ENCODE measurements at places on chromosomes 11 and 22.

DNA sequence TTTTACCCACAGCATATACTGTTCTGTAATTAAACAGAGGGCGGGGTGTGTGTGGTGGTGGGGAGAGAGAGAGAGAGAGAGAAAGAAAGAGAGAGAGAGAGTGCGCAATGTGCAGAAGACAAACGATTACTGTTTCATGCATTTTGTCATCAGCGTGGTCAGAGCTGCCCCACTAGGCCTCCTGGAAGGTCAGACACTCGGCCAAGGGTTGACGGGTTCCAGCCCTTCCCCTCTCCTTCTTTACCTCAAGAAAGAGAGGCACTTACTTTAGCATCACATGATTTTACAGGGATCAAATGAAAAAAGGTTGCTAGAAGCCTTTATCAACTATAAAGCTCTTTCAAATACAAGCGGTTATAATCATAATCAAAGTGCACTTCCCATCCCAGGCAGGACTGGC, 269.2 kb upstream of the SORL1-AS1 start:
- DNase-seq = no peak

GRCh38 chr22:35783943-35784614, 66.4 kb downstream of the APOL5 start:
- no peak for DNase-seq

DNA sequence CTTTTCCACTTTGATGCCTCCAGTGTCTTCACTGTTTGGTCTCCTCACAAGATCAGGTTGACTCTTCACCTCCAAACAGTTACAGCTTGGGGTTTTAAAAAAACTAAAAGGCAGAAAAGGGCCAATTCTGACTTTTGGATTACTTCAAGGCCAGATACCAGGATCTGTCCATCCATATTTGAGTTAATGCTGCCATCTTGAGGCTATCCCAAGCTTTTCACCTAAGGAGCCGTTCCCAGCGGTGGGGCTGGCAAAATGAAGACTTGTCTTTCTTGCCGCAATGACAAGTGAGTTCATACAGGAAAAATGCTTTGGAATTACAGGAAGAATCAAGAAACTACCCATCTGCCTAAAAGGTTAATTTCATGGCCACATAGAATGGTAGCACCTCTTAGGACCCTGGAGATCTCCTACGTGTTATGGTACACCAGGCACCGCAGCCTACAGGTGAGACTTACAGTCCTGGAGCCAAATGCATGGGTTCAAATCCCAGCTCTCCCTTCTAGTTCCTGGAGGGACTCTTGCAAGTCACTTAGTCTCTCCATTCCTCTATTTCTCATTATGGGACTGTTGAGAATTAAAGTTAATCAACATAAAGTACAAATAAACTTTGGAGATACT, 6.0 kb upstream of the OR5B21 start:
- DNase-seq = no peak

DNA sequence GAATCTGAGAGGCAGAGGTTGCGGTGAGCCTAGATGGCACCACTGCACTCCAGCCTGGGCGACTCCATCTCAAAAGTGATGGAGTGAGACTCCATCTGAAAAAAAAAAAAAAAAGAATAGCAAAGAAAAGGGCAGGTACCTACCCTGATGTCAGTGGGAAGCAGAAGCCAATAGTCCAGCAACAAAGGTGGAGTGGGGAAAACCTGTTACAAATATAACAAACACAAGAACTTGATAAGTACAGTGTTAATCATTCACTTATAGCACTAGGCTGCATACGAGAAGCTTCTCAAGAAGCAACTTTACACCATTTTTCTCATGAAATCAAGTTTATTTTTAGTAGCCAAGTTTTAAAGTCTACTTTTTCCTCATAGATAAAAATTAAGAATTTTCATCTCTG, 62.5 kb upstream of the YWHAH start:
- no peak for DNase-seq

GRCh38 chr11:64650923-64651523, 60.0 kb downstream of the SLC22A12 start:
- no peak for DNase-seq

DNA sequence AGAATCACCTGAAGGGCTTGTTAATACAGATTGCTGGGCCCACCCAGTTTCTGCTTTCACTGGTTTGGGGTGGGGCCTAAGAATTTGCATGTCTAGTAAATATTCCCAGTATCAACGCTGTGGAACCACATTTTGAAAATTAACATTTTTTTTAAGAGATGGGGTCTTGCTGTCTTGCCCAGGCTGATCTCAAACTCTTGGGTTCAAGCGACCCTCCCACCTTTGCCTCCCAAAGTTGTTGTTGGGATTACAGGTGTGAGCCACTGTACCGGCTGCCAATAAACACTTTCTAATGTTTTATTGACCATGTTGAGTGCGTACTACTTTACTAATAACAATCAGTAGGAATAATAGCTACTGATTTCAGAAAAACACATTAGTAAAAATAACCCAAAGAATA, 2.5 kb downstream of the EIF4G2 start:
- DNase-seq = no peak

DNA sequence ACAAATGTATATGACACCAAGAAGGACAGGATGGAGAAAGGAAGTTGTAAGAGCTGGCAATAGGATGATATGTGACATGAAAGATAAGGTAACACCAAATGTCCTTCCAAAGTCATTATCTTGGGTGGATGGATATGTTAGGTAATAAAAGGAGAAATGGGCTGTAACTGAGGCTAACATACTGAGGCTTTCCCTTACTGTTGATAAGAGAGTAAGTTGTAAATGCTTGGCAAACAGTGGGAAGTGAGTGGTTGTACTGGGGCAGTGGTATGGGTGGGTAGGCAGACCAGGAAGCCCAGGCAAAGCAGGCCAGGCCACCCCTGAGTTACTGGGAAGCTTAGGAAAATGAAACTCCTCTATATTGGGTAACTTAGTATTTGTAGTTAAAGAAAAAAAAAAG, 73.7 kb downstream of the ARHGAP42 start:
- no peak for DNase-seq

DNA sequence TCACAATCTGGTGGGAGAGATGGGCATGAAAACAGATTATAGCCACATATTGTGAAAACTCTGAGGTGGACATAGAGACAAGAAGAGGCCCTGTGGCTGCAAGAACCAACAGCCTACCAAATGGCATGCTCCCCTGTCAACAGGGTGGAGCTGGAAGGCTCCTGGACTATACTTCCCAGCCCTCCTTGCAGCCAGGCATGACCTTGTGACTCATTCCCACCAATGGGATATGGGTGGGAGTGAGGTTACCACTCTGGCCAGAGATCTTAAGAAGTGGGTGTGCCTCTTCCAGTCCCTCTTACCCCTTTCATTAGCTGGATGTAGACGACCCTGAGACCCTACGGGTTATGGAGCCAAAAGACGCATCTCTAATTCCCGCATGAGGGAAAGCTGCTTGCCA, 126.4 kb upstream of the ZBED5 start:
- DNase-seq = no peak

DNA sequence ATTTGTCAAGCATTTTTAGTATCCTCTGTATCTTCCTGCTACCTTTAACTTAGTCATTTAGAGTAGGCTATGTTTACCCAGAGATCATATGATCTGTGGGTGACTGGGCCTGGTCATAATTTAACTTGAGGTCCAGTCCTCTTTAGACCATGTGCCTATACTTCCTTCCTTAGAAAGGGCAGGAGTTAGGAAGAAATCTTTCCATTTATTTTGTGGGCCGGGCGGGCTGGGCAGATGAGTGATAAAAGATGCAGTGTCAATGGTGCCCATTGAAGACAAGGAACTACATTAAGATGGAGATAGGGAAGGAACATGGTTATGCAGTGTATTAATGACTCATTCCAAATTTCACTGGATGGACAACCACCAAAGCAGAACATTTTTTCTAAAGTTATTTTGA, 30.9 kb upstream of the PDE3B start:
- DNase-seq = no peak

- no peak for DNase-seq
Observed at GRCh38 chr22:46463435-46464227, 73.8 kb downstream of the CELSR1 start.

DNA sequence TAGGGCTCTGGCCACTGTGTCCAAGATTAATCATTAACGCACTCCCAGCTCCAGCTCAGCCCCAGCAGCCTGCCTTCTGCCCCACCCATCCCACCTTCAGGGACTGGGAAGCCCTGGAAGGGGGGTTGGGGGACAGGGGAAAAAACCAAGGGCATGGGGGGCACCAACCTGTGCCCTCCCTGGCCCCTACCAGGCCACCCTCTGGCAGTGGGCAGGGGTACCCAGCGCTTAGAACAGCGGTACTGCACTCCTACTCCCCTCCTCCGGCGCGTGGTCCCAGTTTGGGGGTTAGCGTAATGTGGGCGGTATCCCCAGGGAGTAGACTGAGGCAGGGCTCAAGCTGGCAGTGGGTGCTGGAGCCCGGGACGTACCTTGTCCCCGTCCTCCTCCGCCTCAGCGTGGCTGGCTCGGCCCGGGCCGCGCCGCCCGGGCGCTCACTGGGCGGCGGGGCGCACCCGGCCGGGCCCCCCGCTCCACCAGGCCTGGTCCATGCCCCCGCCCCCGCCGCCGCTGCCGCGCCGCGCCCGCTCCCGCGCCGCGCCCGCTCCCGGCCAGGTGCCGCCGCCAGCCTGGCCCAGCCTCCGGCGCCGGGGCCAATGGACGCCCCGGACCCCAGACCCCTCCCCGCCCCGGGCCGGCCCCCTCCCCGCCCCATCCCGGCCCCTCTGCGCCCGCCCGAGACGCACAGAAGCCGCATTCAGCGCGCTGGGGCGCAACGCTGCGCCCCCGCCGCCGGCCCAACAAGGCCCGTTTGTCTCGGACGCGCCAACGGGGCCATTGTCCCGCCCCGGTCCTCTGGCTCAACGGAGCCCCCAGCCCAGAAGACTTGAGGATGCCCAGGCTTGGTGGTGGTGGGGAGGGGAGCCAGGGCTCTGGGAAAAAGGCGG, at the start of gene GAL3ST1:
Gene GAL3ST1, minus strand, starts transcription at position 571 of the 887 bp plus-strand sequence. CDS start 17,273 bp downstream, outside the sequence.
- no peak for DNase-seq

DNA sequence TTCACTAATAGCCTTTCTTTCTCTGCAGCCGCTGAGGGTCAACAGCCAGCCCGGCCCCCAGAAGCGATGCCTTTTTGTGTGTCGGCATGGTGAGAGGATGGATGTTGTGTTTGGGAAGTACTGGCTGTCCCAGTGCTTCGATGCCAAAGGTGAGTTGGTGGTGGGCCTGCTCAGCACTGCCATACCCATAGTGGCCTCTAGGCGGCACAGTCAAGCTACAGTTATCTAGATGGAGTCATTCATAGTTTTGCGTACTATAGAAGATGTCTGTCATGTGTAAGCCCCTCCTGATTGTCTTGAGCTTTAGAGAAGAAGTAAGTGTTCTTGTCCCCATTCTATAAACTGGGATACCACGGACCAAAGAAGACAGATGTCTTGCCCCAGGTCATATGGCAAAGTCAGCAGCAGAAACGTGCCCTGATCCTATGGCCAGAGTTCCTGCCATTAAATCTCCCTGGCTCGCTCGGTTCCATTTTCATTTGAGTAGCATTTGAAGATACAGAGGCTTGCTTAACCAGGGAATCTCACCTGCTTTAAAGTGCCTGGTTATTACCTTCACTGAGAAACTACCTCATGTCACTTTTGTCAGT, 42.1 kb upstream of the CRTAM start:
- DNase-seq = no peak

DNA sequence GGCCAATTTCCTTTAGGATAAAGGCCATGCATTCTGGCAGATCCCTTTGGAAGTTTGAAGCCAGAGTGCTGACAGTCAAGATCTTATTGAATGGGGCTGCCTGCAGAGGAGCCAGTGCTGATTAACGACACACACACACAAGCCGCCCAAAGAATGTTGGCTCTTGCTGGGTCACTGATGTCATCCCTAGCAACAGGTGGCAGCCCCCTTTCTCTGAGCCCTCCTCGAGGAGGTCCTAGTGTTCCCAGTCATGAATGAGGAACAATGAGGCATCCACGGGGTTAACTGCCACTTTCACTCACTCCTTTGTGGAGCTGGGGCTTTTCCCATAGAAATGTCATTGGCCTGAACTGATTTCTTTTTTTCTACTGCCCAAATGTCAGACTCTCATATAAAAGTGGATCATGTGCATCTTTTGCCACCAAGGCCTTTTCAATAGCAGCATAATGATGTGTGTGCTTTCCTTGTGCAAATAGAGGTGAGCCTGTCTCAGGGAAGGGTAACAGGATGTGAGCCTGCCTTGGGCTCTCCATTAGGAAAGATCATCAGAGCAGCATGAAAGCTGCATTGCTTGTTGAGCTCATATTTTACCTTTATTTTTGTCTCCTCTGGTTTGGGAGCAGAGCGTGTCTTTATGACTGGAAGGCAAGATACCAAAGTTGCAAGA, 301.8 kb upstream of the MTNR1B start:
- DNase-seq = no peak

DNA sequence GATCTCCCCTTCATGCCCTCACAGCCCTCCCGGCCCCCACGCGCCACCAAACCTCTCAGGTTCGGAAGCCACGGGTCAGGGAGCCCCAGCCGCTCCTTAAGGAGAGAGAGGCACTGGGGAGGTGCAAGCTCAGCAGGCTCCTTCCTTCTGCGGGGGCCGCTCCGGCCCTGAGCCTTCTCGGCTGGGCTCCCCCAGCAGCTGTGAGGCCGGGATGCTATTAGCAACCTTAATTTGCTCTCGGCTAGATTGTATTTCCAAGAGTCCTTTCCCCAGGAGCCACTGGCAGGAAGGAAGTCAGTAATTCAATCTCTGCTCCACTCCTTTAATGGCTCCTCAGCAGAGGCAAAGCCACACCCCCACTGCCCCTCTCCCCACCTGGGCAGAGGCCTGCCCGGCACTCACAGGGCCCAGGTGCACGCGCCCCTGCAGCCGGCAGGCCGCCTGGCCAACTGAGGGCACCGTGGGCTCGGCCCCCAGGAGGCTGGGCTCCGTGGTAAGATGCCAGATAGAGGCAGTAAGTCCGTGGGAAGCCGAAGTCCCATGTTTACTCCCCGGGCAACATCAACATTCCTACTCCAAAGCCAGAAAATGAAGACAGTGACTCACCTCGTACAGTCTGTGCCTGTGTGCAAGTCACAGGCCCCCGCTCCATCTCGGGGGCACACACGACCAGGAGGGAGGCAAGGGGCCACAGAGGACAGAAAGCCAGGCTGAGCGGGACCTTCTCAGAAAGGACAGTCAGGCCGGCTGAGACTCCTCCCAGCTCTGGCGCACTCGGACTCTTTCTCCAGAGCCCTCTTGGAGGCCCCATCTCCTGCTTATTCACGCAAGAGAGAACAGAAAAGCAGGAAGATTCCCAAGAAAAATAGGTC, 5.2 kb downstream of the IGSF9B start:
- no peak for DNase-seq

DNA sequence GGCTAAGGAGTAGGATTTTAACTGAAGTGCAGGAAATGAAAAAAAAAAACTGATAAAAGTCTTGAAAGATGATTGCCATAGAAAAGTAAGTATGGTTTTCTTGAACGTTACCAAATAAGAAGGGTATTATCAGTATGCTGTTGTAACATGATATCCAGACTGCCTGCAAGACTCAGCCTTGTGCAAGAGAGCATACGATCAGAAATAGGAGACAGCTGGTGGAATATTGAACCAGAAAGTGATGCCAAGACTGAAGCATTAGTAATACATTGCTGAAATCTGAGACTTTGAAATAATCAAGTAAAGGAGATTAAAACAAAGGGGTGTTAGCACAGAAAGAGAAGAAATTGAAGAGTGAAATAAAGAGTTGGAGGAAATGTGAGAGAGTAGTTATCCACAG, 452.7 kb upstream of the CNTN5 start:
- no peak for DNase-seq

All from HS-27A (cell line).